Thymus (tissue), 14 donors: ENCODE measurements at places on chromosomes 2 and 18.
A peak's percentile ranks its signal among the peaks of the same experiment; 100 is the strongest.

DNA sequence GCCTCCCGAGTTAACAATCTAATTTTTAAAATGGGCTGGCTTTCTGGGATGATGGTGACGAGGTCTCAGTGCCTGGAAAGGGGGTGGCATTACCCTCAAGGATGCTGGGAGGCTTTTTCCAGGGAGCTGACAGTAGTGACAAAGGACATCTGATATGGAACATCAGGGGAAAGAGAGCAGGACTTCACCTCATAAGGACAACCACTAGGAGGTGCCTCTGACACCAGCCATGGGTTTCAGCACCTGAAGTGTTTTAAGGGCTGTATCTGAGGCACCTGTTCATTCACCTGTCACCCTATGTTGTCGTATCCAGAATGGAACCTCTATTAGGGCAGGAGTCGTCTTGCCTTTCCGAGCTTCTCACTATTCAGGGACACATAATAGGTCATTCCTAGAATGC, 10.8 kb downstream of the IL36B start:
- H3K4me3 ChIP-seq, result no peak overlapping the region
- no peak overlapping the region for H3K27ac ChIP-seq
- no peak for DNase-seq
- no peaks in the 10 kb centered on the region for H3K36me3 ChIP-seq
- no peaks in the 10 kb centered on the region for H3K27me3 ChIP-seq

DNA sequence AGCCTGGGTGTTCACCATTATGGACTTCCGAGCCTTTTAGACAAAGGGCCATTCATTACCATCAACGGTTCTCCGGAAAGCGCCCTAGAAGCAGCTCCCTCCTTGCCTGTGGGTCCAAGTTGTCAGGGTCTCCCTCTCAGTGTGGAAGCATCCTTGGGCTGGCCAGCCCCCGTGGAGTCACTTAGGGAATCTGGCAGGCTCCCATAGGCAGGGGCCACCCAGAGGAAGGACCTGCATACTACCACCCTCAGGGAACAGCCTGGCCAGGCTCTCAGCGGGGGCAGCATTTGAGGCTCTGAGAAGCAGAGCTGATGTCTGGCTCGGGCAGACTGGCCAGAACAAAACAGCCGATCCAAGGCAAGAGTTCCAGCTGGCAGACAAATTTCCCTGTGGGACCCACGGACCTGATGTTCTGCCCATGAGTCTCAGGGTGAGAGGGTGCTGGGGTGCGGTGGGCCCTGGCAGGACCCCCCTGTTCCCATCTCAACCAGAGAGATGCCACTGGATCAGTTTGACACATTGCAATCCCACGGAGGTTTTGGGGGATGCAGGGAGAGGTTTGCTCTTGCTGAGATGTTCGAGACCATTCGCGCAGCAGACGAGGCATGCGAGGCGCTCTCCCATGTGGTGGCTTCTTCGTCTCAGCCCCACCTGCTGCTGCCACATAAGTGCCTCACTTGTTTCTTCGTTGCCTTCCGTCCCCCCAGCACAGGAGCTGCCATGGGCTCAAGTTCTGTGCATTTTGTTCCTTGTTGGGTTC, 56.9 kb downstream of the ACKR3 start:
- no peaks in the 10 kb centered on the region for H3K36me3 ChIP-seq
- no peaks in the 10 kb centered on the region for H3K4me1 ChIP-seq
- no peak for DNase-seq
- H3K27me3 ChIP-seq, result no peaks in the 10 kb centered on the region
- H3K4me3 ChIP-seq, result no peak overlapping the region

GRCh38 chr2:232327105-232328031, 51.2 kb upstream of the ALPP start:
- peaks cover 42% of the 10 kb centered on the region for H3K4me1 ChIP-seq
- no peak overlapping the region for H3K27ac ChIP-seq
- no peaks in the 10 kb centered on the region for H3K27me3 ChIP-seq
- no peaks in the 10 kb centered on the region for H3K36me3 ChIP-seq
- DNase-seq, result peak; percentile 82

- H3K36me3 ChIP-seq, result peaks cover 65% of the 10 kb centered on the region
- no peak for DNase-seq
- no peak overlapping the region for H3K4me3 ChIP-seq
Measured at GRCh38 chr18:13067124-13067523, 76.0 kb downstream of the CEP192 start.

DNA sequence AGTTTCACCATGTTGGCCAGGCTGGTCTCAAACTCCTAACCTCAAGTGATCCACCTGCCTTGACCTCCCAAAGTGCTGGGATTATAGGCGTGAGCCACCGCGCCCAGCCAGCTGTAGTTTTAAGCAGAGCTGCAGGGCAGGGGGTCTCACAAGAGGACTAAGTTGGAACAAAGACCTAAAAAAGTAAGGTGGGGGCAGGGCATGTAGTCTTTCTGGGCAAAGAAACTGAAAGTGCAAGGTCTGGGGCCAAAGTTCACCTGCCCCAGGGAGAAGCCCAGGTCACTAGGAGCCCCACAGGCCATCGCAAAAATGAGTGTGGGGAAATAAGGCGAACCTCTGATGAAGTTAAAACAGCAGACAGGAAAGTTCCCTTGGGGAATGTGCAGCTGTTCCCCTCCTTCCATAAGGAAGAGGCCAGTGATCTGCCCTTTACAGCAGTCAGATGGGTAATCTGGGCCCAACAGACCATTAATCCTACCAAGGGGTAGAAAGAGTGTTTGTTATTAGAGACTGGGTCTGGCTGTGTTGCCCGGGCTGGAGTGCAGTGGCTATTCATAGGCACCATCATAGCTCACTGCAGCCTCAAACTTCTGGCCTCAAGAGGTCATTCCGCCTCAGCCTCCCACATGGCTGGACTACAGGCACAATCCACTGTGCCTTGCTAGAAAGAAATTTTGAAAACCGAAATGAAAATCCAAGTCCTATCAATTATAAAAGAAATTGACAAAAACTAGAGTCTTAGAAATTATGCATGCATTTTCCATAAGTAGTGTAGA, 2.8 kb downstream of the SCLY start:
- no peak for DNase-seq
- H3K4me3 ChIP-seq, result no peak overlapping the region
- H3K4me1 ChIP-seq, result peaks cover 12% of the 10 kb centered on the region

- DNase-seq, result peak; percentile 26
- H3K4me3 ChIP-seq, result peak overlapping the region; percentile 37
- H3K36me3 ChIP-seq, result no peaks in the 10 kb centered on the region
Measured at GRCh38 chr2:176553685-176554100, 284.5 kb downstream of the MTX2 start.

DNA sequence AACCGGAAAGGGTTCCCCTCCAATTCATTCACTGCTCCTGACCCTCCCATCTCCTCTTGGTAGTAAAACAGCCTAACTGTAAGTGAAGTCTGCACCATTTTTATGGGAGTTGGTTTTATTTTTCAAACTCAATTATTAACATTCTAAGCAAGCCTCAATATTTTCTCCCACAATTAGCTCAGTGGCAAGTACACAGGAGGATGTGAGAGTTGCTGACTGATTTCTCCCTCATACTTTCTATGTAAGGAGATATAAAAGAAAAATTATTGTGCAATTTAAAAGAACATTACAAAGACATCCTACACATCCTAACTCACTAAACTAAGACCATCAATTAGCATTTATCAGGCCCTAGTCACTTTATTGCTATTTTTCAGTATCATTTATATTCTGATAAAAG, 73.9 kb downstream of the PIAS2 start:
- H3K27ac ChIP-seq, result no peak overlapping the region
- no peaks in the 10 kb centered on the region for H3K36me3 ChIP-seq
- H3K27me3 ChIP-seq, result no peaks in the 10 kb centered on the region
- DNase-seq, result no peak
- H3K4me3 ChIP-seq, result no peak overlapping the region

- no peak for DNase-seq
- no peaks in the 10 kb centered on the region for H3K4me1 ChIP-seq
- H3K4me3 ChIP-seq, result no peak overlapping the region
- no peak overlapping the region for H3K27ac ChIP-seq
Measured at GRCh38 chr2:189570570-189571031, 10.0 kb downstream of the SLC40A1 start.

- H3K4me1 ChIP-seq, result no peaks in the 10 kb centered on the region
- H3K4me3 ChIP-seq, result no peak overlapping the region
- H3K27me3 ChIP-seq, result no peaks in the 10 kb centered on the region
- no peak for DNase-seq
- no peak overlapping the region for H3K27ac ChIP-seq
Measured at GRCh38 chr2:12479065-12479601, 237.6 kb upstream of the TRIB2 start.

- no peaks in the 10 kb centered on the region for H3K4me1 ChIP-seq
- no peaks in the 10 kb centered on the region for H3K36me3 ChIP-seq
- H3K27ac ChIP-seq, result no peak overlapping the region
- H3K4me3 ChIP-seq, result no peak overlapping the region
- no peaks in the 10 kb centered on the region for H3K27me3 ChIP-seq
Measured at GRCh38 chr2:140718999-140719398, 1411.8 kb downstream of the LRP1B start.

- no peak overlapping the region for H3K4me3 ChIP-seq
- no peak overlapping the region for H3K27ac ChIP-seq
- H3K36me3 ChIP-seq, result no peaks in the 10 kb centered on the region
- no peaks in the 10 kb centered on the region for H3K4me1 ChIP-seq
- DNase-seq, result no peak
- H3K27me3 ChIP-seq, result no peaks in the 10 kb centered on the region
Measured at GRCh38 chr2:118242216-118242615, 153.9 kb downstream of the INSIG2 start.

GRCh38 chr2:119549241-119549640, 5.0 kb downstream of the CFAP221 start:
- H3K36me3 ChIP-seq, result no peaks in the 10 kb centered on the region
- no peak overlapping the region for H3K27ac ChIP-seq
- peaks cover 16% of the 10 kb centered on the region for H3K27me3 ChIP-seq
- H3K4me1 ChIP-seq, result peaks cover 5% of the 10 kb centered on the region
- no peak for DNase-seq

- DNase-seq, result no peak
- H3K36me3 ChIP-seq, result no peaks in the 10 kb centered on the region
- no peak overlapping the region for H3K4me3 ChIP-seq
- no peaks in the 10 kb centered on the region for H3K4me1 ChIP-seq
- peaks cover 48% of the 10 kb centered on the region for H3K27me3 ChIP-seq
Measured at GRCh38 chr18:59311631-59312030, 6.8 kb downstream of the CPLX4 start.

DNA sequence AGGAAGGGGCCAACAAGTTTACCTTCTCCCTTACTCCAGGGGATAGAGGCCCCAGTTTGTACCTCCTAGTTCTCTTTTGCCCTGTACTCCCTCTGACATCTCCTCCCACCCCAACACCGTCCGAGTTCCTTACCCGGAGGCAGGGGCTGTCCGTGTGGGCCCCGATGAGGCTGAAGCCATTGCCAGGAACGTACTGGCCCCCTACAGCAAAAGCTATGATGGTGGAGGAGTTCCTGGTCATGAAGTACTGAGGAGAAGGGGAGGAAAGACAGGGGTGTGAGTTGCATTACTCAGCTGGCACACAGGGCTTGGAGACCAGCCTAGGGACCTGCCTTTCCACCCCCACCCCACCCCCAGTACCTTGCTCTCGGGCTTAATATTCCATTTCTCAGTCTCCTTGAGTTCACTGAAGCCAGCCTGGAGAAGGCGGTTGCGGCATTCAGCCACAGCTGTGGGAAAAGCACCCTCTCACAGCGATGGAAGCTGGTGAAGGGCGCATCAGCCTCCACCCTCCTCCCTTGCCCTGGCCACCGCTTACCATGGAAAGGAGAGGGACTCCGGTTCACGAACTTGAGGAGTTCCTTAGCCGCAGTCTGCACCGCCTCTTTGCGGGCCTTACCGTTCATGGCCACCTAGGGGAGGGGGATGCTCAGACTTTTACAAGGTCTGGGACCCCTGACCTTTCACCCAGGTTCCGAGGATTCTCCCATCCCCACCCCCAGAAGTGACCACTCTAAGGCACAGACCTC, 1.0 kb downstream of the DNPEP start:
- peak overlapping the region; percentile 85 for H3K4me3 ChIP-seq
- peak overlapping the region; percentile 92 for H3K27ac ChIP-seq
- peaks cover 39% of the 10 kb centered on the region for H3K36me3 ChIP-seq

GRCh38 chr18:22465859-22466457, 48.2 kb upstream of the CTAGE1 start:
- no peaks in the 10 kb centered on the region for H3K4me1 ChIP-seq
- no peaks in the 10 kb centered on the region for H3K27me3 ChIP-seq
- H3K4me3 ChIP-seq, result no peak overlapping the region
- DNase-seq, result no peak
- H3K36me3 ChIP-seq, result no peaks in the 10 kb centered on the region

DNA sequence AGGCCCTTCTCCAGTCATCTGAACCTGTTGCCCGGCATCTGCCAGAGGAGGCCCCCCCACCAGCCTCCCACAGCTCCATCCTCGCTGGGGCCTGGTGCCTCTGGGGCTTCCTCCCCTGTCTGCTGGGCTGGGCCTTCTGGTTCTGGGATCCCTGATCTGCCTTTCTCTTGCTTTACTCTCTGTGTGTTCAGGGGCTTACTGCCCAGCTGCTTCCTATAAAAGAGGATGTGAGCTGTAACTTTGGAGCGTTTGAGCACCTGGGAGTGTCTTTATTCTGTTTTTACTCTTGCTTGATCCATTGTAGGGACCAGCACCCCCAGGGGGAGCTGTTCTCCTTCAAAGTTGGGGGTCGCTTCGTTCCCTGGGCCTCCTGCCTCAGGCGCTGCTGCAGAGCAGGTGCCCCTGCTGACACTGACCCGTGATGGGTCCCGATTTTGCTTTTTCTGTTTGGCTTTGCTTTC, 23.1 kb upstream of the FAHD2A start:
- peaks cover 4% of the 10 kb centered on the region for H3K4me1 ChIP-seq
- H3K27ac ChIP-seq, result no peak overlapping the region
- no peaks in the 10 kb centered on the region for H3K36me3 ChIP-seq

GRCh38 chr2:182715892-182716649, at the start of gene DNAJC10:
Gene DNAJC10, plus strand, starts transcription at chr2:182716257. Its CDS starts 1,830 bp downstream, at chr2:182718087.
- peak within 1 kb of the TSS; percentile 84 for H3K4me3 ChIP-seq
- peak within 1 kb of the TSS; percentile 64 for H3K27ac ChIP-seq
- DNase-seq, result peak; percentile 91
- H3K4me1 ChIP-seq, result peaks cover 3% of the 10 kb centered on the region

DNA sequence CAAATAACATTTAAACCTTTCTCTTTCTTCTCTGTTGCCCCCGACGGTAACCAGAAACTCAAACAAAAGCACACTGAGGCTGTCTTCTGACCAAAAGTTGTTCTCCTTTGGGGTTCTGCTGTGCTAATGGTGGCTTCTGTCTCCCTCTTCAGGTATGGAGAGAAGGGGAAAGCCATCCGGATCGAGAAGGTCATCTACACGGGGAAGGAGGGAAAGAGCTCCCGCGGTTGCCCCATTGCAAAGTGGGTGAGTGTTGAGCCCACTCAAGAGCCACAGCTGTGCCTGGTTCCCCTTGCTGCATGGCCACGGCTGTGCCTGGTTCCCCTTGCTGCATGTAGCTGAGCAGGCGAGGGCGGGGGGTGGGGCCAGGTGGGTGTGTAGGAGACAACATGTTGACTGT, 67.4 kb downstream of the BOLA3 start:
- peaks cover 38% of the 10 kb centered on the region for H3K36me3 ChIP-seq
- H3K27ac ChIP-seq, result no peak overlapping the region
- no peaks in the 10 kb centered on the region for H3K4me1 ChIP-seq
- H3K4me3 ChIP-seq, result no peak overlapping the region
- H3K27me3 ChIP-seq, result no peaks in the 10 kb centered on the region
